ENCODE measurements at places on chromosomes 13 and 19. TPM values are rescaled to one million over a fixed set of nuclear protein-coding genes. Genes with fewer than 3 reads are reported as not detected.

Gene KCNN1
- total RNA-seq = not detected

Gene PLPPR3
- not detected for total RNA-seq

Gene MFSD12
- 40.7 TPM for total RNA-seq

Gene DENND1C
- 7.6 TPM for total RNA-seq

Gene ZNF792
- 5.2 TPM for total RNA-seq

Gene PSG3
- not detected for total RNA-seq

GRCh38 chr19:5287066-5287465 is 53.5 kb downstream of the PTPRS start:
- no peak for DNase-seq

DNA sequence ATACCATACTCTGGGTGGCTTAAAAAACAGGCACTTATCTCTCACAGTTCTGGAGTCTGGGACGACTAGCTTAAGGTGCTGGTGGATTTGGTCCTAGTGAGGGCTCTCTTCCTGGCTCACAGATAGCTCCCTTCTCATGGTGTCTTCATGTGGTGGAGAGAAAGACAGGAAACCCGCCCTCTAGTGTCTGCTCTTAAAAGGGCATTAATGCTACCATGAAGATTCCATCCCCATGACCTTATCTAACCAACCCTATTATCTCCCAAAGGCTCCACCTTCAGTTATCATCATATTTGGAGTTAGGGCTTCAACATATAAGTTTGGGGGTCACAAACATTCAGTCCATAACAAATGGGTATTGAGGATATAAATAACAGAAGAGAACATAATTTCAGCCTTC is 139.4 kb downstream of the HS6ST3 start:
- no peak for DNase-seq

DNA sequence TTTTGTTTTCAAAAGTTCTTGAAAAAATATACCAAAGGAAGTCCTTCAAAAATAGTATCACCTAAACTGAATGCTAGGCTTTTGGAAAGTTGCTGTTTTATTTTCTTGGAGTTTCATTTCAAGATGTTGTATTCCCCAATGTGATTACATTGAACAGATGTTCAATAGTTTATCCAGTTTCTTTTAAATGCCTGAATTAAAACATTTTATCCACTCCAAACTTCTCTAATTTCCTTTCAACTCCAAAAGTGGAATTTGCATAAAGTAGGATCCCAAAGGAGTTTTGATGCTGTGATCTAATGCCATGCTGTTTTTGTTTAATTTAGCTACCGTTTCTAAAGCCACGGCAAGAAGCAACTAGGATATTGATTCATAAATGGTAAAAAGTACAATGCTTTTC is 892.5 kb upstream of the SLC10A2 start:
- DNase-seq = no peak

DNA sequence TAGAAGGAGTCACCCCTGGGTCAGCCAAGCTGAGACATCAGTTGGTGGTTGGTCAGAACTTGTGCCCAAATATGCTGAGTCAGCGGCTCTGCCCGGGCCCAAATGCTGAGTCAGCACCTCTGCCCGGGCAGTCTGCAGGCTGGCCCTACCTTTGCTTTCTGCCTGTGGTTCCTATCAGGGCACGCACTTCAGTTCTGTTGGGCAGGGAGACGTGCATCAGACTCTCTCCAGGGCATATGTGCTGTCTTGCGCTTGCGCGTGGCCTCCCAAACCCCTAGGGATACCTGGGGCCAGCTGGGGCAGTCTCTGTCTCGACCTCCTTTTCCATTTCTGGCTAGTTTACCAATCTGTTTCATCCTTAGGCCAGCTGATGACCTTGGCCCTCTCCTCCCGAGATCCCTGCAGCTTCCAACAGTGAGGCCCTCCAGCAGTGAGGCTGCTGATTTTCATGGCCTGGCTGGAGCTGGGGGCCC is 24.4 kb upstream of the LDLR start:
- no peak for DNase-seq

DNA sequence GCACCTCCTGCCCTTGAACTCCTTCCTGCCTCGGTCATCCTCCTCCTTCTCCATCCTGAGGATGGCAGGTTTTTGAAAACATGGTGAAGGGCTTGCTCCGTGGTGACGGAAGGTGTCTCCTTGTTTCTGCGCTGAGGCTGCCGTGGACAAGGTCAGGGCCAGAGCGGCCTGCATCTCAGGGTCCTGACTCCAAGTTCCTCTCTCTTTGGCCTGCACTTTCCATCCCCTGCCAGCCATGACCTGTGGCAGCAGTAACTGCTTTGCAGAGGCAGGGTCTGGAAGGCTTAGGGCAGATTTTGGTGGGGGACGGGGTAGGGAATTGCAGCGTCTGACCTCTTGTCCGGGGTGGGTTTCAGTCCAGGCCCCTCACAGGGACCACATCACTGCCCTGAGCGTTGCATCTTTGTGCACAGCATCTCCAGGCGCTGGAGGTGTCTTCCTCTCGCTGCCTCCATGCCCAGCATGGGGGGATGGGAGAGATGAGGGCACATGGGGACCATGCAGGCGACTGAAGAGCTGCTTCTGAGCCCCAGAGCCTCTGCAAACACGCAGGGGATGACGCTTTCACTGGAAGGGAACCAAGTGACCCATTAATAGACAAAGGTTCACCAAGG is 216.8 kb downstream of the TEX29 start:
- DNase-seq = no peak

DNA sequence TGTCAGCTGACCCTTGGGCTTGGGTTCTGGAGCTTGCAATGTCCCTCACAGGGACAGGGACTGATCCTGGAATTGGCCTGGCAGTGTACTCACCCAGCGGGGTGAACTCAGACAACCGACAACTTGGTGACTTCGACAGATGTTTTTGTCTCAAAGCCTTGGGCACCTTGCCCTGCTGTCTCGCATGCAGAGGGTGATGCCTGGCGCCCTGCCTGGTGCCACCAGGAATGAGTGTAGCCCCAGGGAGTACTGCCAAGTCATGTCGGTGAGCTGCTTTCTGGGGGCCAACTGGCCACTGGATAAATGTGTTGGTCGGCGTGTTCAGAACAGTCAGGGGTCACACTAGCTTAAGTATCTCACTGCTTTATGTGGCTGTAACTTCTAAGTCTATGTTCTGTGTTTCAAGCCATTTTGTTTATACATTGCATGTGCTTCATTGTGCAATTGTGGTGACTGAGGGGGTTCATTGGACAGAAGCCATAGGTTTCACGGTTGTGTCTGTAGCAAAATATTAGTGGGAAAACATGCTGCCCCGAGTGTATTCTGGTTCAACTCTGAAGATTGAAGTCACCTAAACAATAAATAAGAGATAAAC is 96.3 kb upstream of the TNFSF11 start:
- DNase-seq = no peak

DNA sequence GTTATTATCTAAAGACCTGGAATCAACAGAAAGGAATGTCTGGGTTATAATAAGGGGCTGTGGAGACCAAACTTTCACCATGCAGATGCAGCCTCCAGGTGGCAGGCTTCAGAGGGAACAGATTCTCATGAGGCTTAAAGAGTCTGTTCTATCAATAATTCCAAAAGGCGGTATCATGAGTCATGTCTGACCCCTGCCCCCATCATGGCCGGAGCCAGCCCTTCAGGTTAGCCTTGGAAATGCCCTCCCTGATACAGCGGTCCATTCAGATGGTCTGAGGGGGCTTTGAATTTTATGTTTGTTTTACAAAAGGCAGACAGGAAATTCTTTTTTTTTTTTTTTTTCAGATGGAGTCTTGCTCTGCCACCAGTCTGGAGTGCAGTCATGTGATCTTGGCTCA is 21.7 kb upstream of the LAMP1 start:
- DNase-seq = no peak

DNA sequence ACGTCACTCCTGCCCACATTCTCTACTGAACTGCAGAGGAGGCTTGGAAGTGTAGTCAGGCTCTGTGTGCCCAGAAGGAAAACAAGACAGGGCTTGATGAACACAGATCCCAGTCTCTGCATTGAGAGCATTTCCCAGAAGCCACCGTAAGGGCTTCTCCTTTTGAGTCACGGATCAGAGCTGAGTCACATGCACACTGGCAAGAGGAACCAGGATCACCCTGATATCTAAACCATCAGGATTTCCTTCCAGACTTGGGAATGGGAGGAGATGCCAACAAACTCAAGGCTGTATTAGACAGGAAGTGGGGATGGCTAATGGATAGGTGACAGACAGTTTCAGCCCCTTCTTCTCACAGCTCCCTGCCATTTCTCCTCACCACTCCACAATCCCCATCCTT is 17.7 kb upstream of the FBXO17 start:
- DNase-seq = no peak

GRCh38 chr13:27375686-27376326 is 48.6 kb upstream of the GTF3A start:
- DNase-seq = peak; percentile 81

- no peak for DNase-seq
Observed at GRCh38 chr13:20779405-20779804, 5.6 kb upstream of the EEF1AKMT1 start.

- no peak for DNase-seq
Observed at GRCh38 chr19:14772467-14772866, 5.9 kb downstream of the ADGRE2 start.

GRCh38 chr13:23098161-23098907 is 82.4 kb upstream of the SGCG start:
- DNase-seq = no peak

DNA sequence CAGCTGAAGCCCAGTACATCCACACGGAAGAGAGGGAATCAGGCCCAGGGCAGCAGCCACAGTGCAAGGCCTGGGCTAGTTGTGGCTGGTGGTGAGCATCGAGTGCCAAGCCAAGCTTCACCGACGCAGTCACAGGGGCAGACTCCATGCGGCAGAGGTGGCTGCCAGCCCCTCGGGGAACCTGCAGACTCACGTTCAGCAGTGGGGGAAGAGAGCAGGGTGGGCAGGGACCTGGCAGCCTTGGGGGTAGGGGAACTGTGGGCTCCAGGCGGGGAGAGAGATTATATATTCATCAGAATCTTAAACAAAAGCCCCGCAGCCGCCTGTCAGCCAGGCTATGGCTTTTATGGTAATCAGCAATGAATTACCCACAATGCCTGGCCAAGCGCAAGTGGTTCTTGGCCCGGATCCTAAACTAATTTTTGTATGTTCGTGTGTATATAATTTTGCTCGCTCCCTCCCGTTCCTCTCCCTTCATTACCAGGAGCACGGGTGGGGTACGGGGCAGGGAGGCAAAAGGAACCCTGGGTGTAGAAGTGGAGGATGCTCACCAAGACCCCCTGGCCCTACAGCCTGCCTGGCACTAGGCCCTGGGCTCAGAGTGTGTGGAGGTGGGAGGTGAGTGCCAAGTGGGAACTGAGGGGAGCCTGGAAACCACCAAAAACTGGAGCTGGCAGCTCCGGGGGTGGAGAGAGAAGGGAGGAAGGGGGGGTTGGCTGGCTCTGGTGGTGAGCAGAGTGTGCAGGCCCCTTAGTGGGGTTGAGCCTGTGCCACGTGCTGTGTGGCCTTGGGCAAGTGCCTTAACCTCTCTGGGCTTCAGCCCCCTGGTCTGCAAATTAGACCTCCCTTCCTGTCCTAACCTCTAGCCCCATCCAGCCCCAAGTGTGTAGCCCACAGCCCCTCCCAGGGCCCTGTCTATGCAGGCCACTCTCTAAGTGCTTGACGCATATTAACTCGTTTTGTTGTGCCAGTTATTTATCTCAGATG is 31.9 kb downstream of the PTPRS start:
- DNase-seq = peak; percentile 91

- no peak for DNase-seq
Observed at GRCh38 chr13:41178040-41178439, 16.3 kb downstream of the KBTBD7 start.

DNA sequence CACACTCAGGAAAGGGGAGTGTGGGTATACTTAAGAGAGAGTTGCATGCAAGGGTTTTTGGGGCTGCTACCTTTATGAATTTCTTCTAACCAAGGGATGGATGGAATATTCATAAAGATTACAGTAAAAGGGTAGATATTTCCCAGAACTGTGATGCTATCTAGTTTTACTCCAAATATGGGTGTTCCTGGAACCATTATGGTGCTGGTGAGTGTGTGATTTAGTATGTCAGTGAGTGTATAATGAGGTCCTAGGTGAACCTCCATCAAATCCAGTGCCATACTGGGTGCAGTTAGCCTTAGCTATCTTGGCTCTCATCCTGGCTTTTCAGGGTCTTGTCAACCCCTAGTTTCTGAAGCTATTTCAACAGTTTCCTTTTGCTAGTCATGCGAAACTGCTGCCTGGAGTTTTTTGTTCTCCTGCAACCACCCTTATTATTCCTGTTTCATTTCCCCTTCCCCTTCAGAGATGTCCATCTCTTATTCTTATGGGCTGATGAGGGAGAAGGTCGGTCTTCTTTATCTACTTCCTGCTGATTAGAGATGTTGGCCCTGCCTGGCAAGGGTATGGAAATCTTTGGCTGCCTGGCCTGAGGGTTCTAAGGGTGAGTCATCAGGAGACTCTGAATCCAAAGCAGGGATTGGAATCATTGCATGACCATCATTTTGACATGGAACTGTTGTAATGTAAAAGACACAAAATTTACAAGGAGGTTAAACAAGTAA is 202.3 kb downstream of the NBEA start:
- DNase-seq = no peak

- DNase-seq = no peak
Observed at GRCh38 chr13:30477346-30478195, 11.8 kb upstream of the HMGB1 start.

GRCh38 chr13:109783447-109783814 is 3.0 kb downstream of the IRS2 start:
- DNase-seq = peak; percentile 51

DNA sequence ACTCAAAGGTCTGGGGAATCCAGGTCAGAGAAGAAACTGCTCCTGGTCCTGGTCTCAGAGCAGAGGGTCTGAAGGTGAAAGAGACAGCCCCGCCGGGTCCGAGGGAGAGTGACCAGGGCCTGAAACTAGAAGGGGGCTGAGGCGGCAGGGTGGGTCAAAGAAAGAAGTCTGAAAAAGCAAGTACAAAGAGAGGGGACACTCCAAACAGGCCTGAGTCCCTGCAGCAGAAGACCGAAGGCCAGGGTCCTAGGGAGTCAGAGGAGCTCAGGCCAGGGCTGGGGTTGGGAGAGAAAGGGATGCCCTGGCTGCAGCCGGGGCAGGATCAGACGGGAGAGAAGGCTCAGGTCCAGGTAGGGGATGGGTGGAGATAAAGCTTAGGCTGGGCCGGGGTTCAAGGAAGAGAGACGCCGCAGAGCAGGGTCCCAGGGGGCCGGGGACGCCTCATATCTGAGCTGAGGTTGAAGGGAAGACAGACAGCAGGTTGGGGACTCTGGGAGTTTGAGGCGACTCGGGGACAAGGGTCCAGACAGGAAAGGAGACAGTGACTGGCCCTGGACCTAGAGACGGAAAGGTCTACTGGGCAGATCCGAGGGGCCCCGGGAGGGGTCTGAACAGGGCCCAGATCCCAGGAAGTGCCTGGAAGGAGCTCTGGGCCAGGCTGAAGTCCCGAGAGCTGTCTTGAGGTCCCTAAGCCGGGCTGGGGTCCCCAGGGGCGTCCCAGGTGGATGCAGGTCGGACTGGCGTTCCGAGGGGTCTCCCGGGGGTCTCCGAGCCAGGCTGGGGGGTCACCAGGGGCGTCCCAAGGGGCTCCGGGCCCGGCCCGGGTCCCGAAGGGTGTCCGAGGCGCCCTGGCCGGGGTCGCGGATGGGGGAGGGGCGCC is 795 bp downstream of the MLLT1 start:
- no peak for DNase-seq

GRCh38 chr13:32001154-32001768 is 30.3 kb upstream of the FRY start:
- no peak for DNase-seq

All from aorta (tissue), 5 donors.